8988T (cell line): ENCODE measurements at places on chromosomes 12 and 14.
A peak's percentile ranks its signal among the peaks of the same experiment; 100 is the strongest.

DNA sequence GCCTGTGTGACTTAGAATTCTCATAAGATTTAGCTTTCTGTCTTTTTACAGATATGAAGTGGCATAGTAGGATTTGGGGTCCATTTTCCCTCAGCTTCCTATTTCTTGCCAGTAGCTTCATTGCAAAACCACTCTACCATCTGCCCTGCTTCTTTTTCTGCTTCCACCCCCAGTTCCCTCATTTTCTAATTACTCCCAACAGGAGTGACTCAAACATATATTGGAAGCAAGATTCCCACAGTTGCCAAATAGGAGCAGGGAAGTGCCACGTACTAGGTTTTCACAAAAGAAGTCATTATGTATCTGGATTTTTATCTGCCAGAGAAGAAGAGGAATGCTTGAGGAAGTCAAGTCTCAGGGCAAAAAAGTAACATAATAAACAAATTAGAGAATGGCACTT, 64.1 kb downstream of the ANO4 start:
- DNase-seq = no peak

GRCh38 chr14:68779761-68780323, 13.0 kb downstream of the ZFP36L1 start:
- DNase-seq = no peak

DNA sequence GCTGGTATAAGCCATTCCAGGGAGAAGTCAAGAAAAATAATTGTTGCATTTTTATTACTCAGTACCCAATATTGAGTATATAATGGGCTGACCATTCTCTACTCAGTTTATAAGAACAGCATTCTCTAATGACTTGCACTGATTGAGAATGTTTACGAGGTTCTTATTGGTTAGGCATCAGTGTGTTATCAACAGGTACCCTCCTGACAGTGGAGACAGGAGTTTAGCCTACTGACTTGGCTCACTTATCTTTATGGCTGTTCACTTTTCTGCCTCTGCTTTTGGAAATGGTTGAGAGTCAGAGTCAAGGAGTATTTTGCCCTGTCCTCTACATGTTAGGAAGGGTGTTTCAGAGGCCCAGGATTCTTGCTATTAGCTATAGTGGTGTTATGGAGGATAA, 228.0 kb upstream of the RGS6 start:
- no peak for DNase-seq

DNA sequence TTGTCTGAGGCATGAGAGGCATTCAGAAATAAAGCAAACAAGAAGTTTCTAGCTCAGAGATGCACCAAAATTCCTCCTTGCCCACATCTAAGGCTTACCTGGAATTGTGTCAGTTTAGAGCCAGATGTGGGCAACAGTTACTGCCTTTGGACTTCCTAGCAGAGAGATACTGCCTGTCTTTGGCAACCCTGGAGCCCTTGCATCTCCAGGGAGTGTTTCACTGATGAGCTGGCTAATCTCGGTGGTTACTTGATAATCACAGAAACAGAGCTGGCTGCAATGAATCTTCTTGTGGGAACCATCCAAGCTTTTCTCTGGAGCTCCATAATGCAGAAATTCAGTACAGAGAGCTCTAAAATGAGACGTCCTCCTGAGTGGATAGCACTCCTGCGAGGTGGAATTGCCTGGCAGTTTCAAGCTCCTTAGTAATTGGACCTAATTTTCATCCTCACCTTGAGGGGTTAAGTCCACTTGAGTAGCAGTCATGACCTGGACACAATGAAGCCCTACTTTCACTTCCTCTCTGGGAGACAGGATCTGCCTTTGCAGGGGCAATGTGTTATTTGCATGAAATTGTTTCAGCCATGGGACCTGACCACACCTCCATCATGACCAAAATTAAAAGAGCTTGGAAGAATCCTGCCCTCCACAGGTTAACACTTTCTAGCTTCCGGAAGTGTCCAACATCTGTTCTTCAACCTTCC, 108.8 kb upstream of the ARHGAP5 start:
- DNase-seq = no peak

DNA sequence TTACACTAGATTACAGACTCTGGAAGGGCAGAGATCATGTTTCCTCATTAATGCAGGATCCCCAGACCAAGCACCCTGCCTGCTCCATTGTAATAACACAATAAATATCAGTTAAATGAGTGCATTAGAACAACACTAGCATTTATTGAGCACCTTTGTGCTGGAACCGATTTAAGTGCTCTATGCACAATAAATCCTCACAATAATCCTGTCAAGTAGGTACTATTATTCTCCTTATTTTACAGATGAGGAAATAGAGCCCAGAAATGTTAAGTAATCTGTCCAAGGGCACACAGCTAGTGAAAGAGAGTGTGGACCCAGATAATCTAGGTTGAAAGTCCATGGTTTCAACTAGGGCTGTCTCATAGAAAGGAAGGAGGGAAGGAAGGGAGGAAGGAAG, 69.8 kb downstream of the MAP1LC3B2 start:
- no peak for DNase-seq

GRCh38 chr12:122159882-122160281, 14.1 kb downstream of the IL31 start:
- DNase-seq = no peak

GRCh38 chr12:120903412-120904196, 554 bp downstream of the SPPL3 start:
- peak; percentile 49 for DNase-seq

- no peak for DNase-seq
Observed at GRCh38 chr12:85188619-85189018, 91.4 kb upstream of the ALX1 start.

GRCh38 chr14:104103446-104104075, 18.1 kb downstream of the ASPG start:
- no peak for DNase-seq

GRCh38 chr12:121209624-121210572, at the start of gene P2RX4:
TSS of gene P2RX4 (plus strand) at chr12:121210129. CDS start at chr12:121210165, 36 bp downstream.
- peak; percentile 87 for DNase-seq

DNA sequence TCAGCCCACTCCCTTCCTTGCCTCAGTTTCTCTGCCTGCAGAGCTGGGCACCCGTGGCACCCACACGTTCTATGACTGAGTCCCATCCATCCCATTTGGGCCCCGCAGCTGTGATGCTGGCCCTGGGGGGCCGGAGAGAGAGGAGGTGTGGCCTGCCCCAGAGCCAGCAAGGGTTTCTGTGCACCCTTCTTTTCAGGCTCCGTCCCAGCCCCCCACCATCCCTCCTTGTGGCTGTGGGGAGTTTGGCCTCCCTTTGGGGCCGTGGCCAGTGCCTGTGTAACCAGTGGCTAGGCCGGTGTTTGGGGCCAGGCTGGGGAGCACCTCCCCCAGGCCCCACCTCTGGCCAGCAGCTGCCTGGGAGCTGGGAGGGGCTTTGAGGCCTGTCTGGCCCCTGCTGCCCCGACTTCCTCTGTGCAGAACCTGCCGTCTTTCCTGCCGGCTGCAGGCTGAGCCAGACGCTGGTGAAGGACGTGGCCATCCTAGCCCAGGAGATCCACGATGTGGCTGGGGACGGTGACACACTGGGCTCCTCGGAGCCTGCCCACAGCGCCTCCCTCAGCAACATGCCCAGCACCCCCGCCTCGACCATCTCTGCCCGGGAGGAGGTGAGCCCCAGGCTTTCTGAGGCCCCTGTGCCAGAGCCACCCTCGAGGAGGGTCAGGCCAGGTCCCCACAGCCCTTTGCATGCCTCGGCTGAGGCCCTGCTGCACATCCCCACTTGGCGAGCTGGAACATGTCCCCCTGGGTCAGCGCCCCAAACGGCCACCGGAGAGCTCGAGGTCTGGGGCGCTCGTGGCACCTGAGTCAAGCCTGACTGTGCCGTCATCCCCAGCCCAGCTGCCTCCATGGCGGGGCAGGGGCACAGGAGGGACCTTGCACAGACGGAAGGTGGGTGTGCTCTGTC, 27.7 kb downstream of the CEP170B start:
- DNase-seq = peak; percentile 19

- no peak for DNase-seq
Observed at GRCh38 chr12:32016680-32017482, 57.7 kb downstream of the RESF1 start.

GRCh38 chr12:49230805-49231194, 34.1 kb upstream of the TUBA1C start:
- DNase-seq = no peak

DNA sequence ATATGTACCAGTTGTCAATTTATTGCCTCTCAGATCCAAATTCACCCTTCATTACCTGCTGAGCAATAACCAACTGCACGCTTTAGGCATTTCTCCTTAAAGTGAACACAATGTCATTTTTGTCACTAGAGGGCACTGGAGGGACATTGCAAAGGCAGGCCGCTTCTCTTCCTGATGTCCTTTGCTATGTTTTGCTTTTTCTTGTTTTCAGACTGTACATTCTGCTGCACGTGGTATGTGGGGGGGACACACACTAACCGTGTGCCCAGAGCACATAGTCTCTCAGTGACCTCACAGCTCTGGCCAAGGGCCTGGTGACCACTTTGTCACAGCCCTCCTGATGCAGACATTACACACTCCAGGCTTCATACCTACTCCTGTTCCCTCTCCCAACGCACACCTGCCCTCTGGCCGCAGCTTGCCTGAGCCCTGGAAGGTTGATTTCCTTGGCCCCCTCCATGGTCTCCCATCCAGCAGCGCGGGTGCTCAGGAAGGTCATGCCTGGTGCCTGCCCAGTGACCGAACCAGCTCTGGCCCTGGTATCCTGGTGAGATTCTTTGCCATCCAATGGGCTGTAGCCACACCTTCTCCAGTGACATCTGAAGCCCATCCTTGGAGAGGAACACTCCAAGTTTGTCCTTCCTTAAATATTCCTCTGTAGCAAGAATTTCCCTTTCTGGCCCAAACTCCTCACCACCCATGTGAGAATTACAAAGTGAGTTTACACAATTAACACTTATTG, 39.9 kb downstream of the MYO1H start:
- no peak for DNase-seq

GRCh38 chr12:68932128-68932960, 627 bp downstream of the CPM start:
- DNase-seq = peak; percentile 20

GRCh38 chr12:59070322-59070933, 150.1 kb upstream of the LRIG3 start:
- no peak for DNase-seq

GRCh38 chr12:68267892-68268396, 14.5 kb upstream of the IL22 start:
- DNase-seq = no peak

- DNase-seq = no peak
Observed at GRCh38 chr14:64298773-64299172, 4.6 kb upstream of the ESR2 start.

- DNase-seq = no peak
Observed at GRCh38 chr14:56055511-56055910, 62.7 kb upstream of the PELI2 start.

GRCh38 chr12:2083008-2083407, 30.2 kb downstream of the CACNA1C start:
- no peak for DNase-seq

DNA sequence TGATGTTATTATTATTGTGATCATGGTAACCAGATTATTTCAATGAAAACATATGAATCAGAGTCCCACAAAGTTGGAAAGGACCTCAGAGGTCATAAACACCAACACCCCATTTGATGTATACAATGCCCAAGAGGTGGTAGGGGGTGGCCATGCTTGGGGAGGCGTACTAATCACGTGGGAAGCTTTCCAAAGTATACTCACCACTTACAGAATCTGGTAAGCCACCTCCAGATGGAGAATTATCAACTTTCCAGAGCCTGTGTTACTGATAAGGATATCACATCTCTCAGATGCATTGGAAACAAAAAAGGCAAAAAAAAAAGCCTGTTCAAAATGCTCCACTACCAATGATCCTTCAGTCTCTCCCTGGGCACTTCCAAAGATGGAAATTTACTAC, 8.4 kb downstream of the DAD1 start:
- no peak for DNase-seq
